ENCODE measurements at places on chromosomes 1 and 21. TPM values are rescaled to one million over a fixed set of nuclear protein-coding genes. Genes with fewer than 3 reads are reported as not detected.

The SHE gene
- not detected for total RNA-seq

The INSRR gene
- not detected for total RNA-seq

The LEFTY2 gene
- not detected for total RNA-seq

The CRNN gene
- not detected for total RNA-seq

The PDC gene
- not detected for total RNA-seq

The FBLIM1 gene
- total RNA-seq, result 74.1 TPM

The C1orf74 gene
- 5.7 TPM for total RNA-seq

The UMODL1 gene
- not detected for total RNA-seq

The TIE1 gene
- 1.5 TPM for total RNA-seq

The ENAH gene
- 101 TPM for total RNA-seq

The HES4 gene
- 379 TPM for total RNA-seq

The MRPL39 gene
- 107 TPM for total RNA-seq

The FMN2 gene
- total RNA-seq, result 4.6 TPM

The CGN gene
- 20.1 TPM for total RNA-seq

The TMPRSS15 gene
- total RNA-seq, result 0.12 TPM

The ABL2 gene
- total RNA-seq, result 15.9 TPM

The FAM43B gene
- 0.11 TPM for total RNA-seq

The SLC35F3 gene
- total RNA-seq, result 19.3 TPM

The SMIM1 gene
- total RNA-seq, result 10.8 TPM

The ANXA9 gene
- total RNA-seq, result 0.18 TPM

The TINAGL1 gene
- 217 TPM for total RNA-seq

The FAM151A gene
- total RNA-seq, result not detected

The C4BPA gene
- total RNA-seq, result not detected

The NT5C1A gene
- total RNA-seq, result not detected

The AMY2A gene
- total RNA-seq, result not detected
